ENCODE measurements at places on chromosomes 6 and 20.
A peak's percentile ranks its signal among the peaks of the same experiment; 100 is the strongest.

DNA sequence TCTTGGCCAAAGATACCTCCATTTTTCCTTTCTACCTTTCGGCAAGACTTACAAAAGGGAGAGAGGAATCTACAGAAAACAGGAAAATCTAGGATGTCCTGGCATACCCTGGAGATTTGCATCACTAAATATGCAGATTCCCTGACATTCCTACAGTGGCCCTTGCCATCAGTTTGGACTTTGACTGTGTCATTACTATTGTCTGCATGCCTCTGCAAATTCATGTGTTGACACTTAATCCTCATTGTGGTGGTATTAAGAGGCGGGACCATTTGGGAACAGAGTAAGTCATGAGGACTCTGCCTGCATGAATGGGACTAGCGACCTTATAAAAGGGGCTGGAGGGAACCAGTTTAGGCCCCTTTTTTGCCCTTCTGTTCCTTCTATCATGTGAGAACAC is 50.5 kb upstream of the DTNBP1 start:
- no peak for DNase-seq

- peak; percentile 39 for DNase-seq
These were observed 65.9 kb downstream of the TMEM244 start for GRCh38 chr6:129795261-129795660.

- DNase-seq: no peak
These were observed at the start of gene C6orf141 for GRCh38 chr6:49550492-49551077. TSS of gene C6orf141 (plus strand) at chr6:49550668. CDS start at chr6:49550793, 125 bp downstream.

DNA sequence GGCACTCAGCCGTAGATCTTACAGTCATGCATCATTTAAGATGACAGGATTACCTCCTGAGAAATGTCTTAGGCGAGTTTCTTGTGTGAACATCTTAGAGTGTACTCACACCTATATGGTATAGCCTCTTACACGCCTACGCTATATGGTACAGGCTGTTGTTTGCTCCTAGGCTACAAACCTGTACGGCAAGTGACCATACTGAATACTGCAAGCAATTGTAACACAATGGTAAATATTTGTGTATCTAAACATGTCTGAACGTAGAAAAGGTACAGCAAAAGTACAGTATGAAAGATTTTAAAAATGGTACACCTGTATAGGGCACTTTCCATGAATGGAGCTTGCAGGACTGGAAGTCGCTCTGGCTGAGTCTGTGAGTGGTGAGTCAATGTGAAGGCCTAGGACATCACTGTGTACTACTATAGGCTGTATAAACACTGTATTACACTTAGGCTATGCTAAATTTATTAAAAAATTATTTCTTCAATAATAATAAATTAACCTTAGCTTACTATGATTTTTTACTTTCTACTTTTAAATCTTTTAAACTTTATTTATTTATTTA is 541 bp upstream of the IL20RA start:
- DNase-seq: no peak

DNA sequence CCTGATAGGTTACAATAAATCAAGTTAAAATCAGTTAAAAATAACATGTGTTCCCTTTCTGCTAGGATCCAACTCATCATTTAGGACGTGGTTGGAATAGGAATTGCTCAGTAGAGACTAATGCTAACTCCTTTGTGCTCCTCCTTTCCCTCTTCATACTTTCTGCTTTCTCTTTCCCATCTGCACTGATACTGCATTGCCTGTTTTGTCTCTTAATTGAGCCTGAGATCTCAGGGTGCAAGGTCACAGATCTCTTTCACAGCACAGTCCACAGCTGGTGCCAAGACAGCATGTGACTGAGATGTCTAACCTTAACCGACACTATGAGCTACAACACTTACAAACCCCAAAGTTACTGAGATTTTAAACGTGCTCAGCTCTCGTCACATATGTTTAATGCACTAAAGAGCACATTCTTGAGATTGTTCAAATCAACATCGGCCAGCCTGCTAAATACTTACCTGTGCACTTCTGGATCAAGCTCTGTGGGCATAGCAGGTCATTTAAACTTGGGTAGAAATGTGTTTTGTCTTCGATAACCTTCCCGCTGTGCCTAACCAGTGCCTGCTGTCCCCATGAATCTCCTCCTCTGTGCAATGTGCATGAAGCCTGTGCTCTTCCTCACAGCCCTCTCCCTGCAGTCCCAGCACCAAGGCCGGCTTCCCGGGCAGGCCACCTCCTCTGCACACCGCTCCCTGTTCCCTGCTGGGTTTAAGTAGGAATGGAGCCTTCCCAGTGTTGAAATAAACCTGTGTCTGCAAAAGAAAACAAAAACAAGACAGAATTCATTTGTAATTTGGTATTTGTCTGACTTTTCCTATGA is 39.6 kb upstream of the AFDN start:
- no peak for DNase-seq

GRCh38 chr6:45445749-45446549 is 68.2 kb upstream of the SUPT3H start:
- DNase-seq: peak; percentile 93

- peak; percentile 58 for DNase-seq
These were observed 14.0 kb downstream of the DCBLD1 start for GRCh38 chr6:117496383-117496990.

DNA sequence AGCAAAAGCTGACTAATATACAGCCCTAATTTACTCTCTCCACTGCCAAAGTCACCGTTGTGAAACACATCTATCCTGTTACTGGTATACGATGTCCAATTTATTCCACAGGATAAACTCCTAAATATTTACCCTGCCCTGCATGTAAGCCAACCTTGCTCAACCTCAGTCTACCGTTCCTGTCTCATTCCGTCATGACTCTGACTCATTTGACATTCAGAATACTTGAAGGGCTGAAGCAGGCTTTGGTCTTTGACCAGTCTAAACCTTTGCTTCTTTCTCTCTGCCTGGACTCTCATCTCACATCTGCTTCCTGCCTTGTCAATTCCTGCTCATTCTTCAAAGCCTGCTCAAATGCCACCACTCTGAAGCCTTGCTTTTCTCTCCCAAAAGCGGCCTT is 157.5 kb downstream of the SCP2D1 start:
- DNase-seq: no peak

GRCh38 chr6:106223300-106223930 is 102.1 kb downstream of the ATG5 start:
- peak; percentile 45 for DNase-seq

DNA sequence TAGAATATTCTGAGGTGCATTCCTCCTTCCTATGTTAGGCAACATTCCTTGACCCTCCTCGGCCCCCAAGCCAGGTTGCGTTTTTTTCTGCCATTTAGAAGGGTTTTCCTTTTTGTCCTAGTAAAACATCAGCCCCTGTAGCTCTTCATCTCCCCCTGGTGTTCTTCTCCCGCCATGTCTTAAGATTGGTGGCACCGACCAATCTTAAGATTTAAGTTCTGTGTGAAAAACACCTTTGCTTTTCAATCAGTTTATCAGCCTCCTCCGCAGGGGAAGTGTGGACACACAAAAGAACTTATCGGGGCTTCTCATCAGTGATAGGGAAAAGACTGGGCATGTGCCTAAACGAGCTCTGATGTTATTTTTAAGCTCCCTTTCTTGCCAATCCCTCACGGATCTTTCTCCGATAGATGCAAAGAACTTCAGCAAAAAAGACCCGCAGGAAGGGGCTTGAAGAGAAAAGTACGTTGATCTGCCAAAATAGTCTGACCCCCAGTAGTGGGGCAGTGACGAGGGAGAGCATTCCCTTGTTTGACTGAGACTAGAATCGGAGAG is 719 bp upstream of the EDN1 start:
- DNase-seq: peak; percentile 50

DNA sequence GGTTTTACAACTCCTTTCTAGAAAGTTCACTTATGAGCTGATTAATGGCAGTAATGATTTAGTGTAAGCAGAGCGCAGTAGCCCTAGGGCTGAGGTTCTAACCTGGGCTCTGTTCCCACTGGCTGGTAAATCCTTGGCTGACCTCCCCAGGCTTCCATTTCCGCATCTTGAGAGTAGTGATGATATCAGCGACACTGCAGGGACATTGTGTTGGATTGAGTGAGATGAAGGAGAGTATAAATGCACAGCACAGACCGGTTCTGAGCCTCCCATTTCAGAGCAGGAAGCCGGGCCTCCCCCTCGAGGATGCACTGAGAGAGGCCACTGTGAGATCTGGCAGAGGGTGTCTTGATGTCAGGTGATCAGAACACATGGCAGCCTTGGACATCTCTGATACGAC is 477.2 kb upstream of the SULF2 start:
- no peak for DNase-seq

GRCh38 chr6:28811873-28812272 is 111.9 kb downstream of the TRIM27 start:
- no peak for DNase-seq

Data from NCI-H226 (cell line).